ENCODE measurements at places on chromosomes 13 and 19.
A peak's percentile ranks its signal among the peaks of the same experiment; 100 is the strongest.

GRCh38 chr13:114068656-114069318 lies 63.6 kb downstream of the RASA3 start:
- peak; percentile 75 for DNase-seq

DNA sequence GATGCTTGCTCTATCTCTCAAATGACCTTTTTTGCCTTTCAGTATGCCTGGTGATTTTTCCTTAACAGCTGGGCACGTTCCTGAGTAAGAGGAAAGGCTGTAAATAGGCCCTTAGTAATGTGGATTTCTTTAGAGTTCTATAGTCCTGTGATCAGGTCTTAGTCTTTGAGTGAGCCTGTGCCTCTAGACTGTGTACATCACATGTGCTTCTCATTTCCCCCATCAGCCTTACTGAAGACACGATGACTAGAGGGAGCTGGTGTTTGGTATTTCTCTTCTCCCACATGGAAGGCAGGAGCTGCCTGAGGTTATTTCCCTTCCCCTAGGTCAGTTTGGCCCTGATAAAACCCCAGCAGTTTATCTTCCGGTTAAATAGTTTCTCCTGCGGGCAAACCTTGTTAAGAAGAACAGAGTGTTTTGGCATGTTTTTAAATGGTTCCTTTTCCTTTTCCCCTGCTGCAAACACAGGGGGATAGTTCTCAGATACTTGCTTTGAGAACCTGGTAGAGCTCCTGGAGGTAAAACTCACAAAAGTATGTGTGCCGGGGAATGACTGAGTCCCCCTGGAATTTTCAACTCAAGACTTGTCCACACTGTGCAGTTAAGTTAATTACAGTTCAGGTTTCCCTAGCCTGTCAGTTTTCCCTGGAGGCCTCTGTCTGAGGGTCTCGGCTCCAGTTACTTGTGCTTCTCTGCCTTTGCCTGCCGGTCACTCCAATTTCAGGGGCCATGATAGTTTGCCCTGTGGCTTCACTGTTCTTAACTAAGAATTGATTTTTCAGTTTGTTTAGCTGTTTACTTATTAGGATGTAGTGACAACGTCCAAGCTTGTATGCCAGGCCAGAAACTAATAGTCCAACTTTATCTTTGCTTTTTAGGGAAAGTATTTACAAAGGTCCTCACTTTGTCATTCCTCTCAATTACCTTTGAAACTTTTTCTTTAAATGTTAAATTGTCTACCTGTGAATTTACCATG lies 94.4 kb downstream of the URI1 start:
- no peak for DNase-seq

DNA sequence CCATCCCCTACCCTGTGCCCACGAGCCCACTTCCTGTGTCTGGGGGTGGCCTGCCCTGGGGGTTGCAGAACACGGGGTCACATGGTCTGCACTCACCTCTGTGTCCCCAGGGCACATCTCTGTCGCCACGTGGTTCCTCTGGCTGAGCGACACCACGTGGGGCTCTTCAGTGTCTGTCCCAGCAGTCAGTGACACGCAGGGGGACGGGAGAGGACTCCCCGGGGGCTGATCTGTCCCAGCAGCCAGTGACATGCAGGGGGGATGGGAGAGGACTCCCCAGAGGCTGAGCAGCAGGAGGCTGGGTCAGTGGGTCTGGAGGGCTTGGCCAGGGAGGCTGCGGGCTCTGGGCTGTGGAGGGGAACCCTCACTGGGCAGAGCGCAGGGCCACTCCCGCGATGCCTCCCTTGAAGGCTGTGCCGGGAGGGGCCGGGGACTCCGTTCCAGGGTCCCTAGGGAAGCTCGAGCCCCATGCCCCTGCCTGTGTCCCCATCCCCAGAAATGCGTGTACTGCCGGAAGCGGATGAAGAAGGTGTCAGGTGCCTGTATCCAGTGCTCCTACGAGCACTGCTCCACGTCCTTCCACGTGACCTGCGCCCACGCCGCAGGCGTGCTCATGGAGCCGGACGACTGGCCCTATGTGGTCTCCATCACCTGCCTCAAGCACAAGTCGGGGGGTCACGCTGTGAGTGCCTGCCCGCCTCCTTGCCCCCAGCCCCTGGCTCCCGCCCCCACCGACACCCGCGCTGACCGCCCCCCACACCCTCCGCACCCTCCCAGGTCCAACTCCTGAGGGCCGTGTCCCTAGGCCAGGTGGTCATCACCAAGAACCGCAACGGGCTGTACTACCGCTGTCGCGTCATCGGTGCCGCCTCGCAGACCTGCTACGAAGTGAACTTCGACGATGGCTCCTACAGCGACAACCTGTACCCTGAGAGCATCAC lies 174.8 kb downstream of the KDM4B start:
- no peak for DNase-seq

GRCh38 chr13:97855570-97856303 lies 97.7 kb upstream of the IPO5 start:
- peak; percentile 15 for DNase-seq

DNA sequence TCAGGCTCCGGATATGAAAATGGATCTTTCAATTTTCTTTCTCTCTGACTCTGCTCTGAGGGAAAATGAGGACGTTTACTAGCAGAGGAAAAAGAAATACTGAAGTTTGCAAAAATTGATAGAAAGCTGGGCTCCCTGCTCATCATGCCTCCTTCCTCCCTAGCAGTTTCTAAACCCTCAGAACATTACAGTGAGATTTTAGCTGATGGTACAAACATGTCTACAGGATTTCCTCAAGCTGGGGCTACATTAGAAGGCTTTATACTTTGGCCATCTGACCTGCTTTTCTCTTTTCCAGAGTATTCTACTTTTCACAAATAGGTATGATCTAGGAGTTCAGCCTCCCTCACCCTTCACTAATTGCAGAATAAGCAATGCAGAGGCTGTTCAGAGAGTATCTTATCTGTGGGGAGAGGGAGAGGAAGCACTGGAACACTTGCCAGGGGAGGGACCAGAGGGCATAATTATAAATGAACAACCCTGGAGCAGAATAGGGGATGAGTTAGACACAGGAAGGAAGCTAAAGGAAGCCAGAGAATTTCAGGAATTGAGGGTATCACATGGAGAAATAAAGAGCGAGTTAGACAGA lies 30.0 kb downstream of the CEACAM1 start:
- DNase-seq, result no peak

GRCh38 chr19:2721570-2722540 lies 683 bp upstream of the DIRAS1 start:
- no peak for DNase-seq

- no peak for DNase-seq
Observed at GRCh38 chr19:15475611-15476010, 3.7 kb downstream of the PGLYRP2 start.

GRCh38 chr19:46745521-46746280 lies at the start of gene FKRP:
Gene FKRP, plus strand, starts transcription at chr19:46746057. Its CDS starts 9,394 bp downstream, at chr19:46755451.
- peak; percentile 14 for DNase-seq

DNA sequence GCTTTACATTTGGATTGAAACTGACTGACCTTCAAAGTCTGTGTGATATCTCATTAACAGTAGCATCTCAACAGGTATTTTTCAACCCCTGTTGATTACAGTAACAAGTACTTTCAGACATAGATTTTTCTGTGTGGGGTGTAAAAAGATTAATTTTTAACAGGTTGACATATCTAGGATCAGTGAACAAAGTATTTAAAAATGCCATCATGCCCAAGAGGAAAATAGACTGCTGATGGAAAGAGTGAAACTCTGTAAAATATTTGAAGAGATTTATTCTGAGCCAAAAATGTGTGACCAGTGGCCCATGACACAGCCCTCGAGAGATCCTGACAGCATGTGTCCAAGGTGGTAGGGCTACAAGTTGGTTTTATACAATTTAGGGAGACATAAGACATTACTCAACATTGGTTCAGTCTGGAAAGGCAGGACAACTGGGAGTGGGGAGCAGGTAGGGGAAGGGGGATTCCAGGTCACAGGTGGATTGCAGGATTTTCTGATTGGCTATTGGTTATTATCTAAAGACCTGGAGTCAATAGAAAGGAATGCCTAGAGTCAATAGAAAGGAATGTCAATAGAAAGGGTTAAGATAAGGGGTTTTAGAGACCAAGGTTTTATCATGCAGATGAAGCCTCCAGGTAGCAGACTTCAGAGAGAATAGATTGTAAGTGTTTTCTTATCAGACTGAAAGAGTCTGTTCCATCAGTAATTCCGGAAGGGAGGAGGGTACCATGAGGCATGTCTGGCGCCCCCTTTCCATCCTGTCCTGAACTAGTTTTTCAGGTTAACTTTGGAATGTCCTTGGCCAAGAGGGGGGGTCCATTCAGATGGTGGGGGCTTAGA lies 29.1 kb downstream of the TNFRSF19 start:
- no peak for DNase-seq

GRCh38 chr19:5041168-5041912 lies 72.4 kb downstream of the KDM4B start:
- peak; percentile 47 for DNase-seq

- no peak for DNase-seq
Observed at GRCh38 chr13:20258963-20259288, 26.8 kb upstream of the GJB6 start.

DNA sequence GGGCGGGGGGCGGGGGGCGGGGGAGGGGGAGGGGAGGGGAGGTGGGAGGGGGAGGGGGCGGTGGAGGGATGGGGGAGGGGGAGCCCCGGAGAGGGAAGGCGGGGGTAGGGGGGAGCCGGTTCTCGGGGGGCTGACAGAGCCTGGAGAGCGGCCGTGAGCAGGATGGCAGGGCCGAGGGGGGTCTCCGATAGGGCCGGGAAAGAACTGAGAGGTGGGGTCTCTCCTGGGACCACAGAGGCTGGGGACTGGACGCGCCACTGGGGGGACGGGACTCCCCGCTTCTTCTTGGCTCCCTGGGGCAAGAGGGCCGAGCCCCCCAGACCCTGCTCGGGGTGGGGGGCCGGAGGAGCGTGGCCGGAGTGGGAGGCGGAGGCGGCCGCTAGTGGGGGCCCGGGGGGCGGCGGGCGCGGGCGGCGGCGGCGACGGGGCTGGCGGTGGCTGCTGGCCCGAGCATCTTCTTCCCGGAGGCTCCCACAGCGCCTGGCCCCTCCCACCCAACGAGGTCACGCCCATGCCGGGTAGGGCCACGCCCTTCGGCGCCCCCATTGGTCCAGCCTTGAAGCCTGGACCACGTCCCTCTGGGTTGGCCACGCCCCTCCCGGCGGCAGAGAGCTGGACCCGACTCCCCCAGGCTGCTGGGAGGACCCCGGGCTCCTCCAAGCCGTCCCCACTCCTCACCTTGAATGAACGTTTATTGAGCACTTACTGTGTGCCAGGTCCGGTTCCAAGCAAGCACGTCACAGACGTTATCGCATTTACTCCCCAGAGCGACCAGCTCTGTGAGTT lies at the start of gene NOVA2:
TSS of gene NOVA2 (minus strand) at position 313 of the 786 bp plus-strand sequence. CDS start 514 bp downstream, outside the sequence.
- DNase-seq, result no peak

DNA sequence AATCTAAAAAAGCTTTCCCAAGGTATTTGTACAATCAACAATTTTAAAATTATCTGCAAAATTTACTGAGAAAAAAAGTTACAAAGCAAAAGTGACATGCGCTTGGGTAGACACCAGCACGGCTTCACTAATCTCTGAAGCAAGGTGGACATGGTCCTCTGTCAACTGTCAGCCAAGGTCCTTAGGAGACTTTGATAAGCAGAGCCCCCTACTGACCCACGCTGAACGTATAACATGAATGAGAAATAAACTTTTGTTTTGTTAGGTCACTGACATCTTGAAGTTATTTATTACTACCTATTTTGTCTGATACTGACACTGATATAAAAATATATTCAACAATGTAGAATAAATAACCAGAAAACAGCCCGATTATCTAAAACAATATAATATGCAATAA lies 100.7 kb upstream of the OBI1 start:
- no peak for DNase-seq

DNA sequence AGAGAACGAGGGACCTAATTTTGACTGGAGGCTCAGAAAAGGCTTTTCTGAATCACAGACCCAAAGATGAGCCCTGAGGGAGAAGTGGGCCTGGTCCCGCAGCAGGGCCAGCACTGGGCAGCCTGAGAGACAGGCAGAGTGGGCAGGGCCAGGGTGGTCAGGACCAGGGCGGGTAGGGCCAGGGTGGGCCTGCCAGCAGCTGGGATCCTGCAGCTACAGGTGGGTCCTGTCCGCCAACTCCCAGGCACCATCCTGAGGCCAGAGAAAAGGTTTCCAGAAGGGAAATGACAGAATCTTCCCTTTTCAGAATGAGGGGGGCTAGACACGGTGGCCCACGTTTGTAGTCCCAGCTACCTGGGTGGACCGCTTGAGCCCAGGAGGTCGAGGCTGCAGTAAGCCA lies 23.7 kb downstream of the LATS2 start:
- DNase-seq, result no peak

- DNase-seq, result no peak
Observed at GRCh38 chr13:91195789-91196188, 151.7 kb upstream of the MIR17HG start.

- peak; percentile 33 for DNase-seq
Observed at GRCh38 chr13:73220966-73221720, 162.3 kb downstream of the KLF5 start.

DNA sequence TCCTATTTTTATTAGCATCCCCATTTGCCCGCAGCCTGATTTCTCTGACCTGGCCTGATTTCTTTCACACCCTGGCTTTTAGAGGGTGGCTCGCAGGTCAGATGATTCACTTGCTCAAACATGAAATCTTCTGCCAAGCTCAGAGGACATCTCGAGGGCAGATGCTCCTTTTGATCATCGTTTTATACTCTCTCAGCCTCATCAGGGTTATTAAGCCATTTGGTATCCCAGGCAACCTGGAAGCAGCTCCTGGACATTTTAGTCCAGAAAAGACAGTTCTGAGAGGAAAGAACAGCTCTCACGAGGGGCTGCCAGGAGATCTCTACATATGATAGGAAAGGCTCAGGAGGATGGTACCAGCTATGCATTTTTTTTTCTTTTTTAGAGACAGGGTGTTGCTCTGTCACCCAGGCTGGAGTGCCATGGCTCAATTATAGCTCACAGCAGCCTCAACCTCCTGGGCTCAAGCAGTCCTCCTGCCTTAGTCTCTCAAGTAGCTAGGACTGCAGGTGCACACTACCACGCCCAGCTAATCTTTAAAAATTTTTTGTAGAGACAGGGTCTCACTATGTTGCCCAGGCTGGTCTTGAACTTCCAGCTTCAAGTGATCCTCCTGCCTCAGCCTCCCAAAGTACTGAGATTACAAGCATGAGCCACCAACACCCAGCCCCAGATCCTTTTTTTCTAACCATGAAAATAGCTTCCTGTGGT lies 165.4 kb downstream of the KATNAL1 start:
- no peak for DNase-seq

- no peak for DNase-seq
Observed at GRCh38 chr13:81326913-81327312, 986.0 kb upstream of the SPRY2 start.

DNA sequence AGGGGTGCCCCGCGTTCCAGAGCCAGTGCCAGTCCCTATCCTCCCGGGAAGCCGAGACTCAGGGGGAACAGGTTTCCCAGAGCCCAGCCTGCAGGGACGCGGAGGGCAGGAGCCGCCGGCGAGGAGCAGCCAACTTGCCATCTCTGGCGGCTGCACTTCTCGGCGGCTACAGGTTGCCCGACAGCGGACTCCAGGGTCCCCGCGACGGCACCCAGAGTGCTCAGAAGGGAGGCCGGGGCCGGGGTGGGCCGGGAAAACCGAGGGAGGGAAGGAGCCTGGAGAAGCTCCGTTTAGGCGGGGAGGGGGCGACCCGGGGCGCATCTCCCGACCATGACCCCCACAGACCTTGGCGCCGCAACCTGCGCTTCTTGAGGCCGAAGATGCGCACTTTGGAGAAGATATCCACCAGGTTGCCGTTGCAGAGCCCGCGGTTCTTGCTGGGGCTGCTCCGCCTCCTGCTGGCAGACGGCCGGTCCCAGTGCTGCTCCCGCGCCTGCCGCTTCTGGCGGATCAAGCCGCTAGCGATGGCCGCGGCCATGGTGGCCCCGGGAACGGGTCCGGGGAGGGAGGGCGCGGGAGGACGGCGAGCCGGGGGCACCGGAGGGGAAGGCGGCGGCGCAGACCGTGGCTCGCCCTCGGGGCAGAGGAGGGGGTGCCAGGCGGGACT lies 463.8 kb downstream of the ITGBL1 start:
- no peak for DNase-seq

Data from HL-60 (cell line).